ENCODE measurements at places on chromosomes 7 and 10. TPM values are rescaled to one million over a fixed set of nuclear protein-coding genes. Genes with fewer than 3 reads are reported as not detected.

The IRF5 gene
- 10.3 TPM for polyA plus RNA-seq

The AKR1C8 gene
- polyA plus RNA-seq = 0.09 TPM

The DPYSL4 gene
- 13.6 TPM for polyA plus RNA-seq

The MYH16 gene
- not detected for polyA plus RNA-seq

The DDC gene
- 86.3 TPM for polyA plus RNA-seq

The OPALIN gene
- polyA plus RNA-seq = not detected

The CYP2W1 gene
- 2.7 TPM for polyA plus RNA-seq

The C7orf57 gene
- polyA plus RNA-seq = 0.49 TPM

The ERVW-1 gene
- polyA plus RNA-seq = 2.5 TPM

The CADPS2 gene
- polyA plus RNA-seq = 54.7 TPM

The EPHB4 gene
- polyA plus RNA-seq = 81.4 TPM

The MBLAC1 gene
- 0.79 TPM for polyA plus RNA-seq

The OIT3 gene
- polyA plus RNA-seq = 4.5 TPM

The PFKP gene
- 31.9 TPM for polyA plus RNA-seq
